ENCODE measurements at places on chromosomes 7 and 10. TPM values are rescaled to one million over a fixed set of nuclear protein-coding genes. Genes with fewer than 3 reads are reported as not detected.

GRCh38 chr10:78640796-78641636 is 427.8 kb upstream of the ZMIZ1 start:
- H3K4me1 ChIP-seq, result no peaks in the 10 kb centered on the region
- no peak overlapping the region for H3K27ac ChIP-seq
- H3K27me3 ChIP-seq, result no peaks in the 10 kb centered on the region
- H3K4me3 ChIP-seq, result no peak overlapping the region

DNA sequence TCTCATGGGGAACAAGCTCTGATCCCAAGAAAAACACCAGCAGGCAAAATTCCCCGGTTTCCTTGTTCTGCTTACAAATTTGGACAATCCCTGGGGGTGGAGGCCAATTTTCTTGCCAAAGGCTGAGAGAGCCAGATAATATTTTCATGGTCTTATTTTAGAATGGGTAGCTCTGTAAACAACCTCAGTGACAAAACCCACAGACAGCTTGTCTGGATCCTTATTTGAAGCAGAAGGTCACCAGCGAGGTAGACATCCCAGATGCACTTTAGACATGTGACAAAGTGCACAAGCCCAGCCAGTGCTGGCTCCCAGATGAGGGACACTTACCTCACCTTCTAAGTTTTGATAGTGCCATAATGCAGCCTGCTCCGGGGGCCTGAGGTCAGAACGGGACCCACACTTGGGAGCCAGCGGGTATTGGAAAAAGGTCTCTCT is 102.6 kb upstream of the DDC start:
- H3K4me3 ChIP-seq, result no peak overlapping the region
- DNase-seq, result peak; percentile 73
- H3K36me3 ChIP-seq, result no peaks in the 10 kb centered on the region

DNA sequence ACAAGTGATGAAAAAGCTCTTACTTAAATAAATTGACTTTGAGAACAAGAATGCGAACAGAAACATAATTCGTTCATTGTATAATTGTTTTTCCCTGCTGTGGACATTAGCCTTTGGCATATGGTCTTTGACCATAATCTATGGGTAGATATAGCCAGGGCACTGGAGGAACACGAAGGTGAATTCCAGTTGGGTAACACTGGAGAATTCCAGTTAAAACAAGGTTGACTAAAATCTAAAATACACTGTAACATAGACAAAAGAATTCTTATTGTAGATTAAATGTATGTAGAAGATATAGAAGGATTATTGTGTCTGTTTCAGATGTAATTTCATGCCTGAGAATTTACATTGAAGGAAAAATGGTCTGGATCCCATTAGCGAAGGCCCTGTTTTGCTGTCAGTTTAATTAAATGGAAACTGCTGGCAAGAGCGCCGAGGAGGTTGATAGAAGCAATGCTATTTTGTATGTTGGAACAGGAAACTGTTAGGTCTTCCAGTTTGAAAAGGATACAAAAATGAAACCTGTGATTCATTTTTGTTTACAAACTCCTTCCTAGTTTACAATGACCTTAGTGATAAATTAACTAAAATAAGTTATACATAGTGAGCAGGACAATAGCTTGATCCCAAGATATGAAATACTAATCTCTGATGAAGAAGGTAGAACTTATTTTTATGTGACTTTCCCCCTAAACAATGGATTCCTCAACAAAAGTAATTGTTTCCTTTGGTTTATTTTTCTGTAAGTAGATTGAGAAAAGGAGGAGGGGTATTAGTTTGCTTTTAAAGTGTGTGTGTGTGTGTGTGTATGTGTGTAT is 68.9 kb downstream of the ARID5B start:
- peak overlapping the region; percentile 52 for H3K27ac ChIP-seq
- DNase-seq, result no peak
- no peaks in the 10 kb centered on the region for H3K27me3 ChIP-seq
- no peak overlapping the region for H3K4me3 ChIP-seq
- H3K4me1 ChIP-seq, result peaks cover 18% of the 10 kb centered on the region

- no peak for DNase-seq
- H3K27ac ChIP-seq, result no peak overlapping the region
- H3K36me3 ChIP-seq, result no peaks in the 10 kb centered on the region
- H3K27me3 ChIP-seq, result no peaks in the 10 kb centered on the region
- no peak overlapping the region for H3K4me3 ChIP-seq
- H3K4me1 ChIP-seq, result no peaks in the 10 kb centered on the region
Observed at GRCh38 chr10:125562737-125563136, 120.2 kb downstream of the TEX36 start.

DNA sequence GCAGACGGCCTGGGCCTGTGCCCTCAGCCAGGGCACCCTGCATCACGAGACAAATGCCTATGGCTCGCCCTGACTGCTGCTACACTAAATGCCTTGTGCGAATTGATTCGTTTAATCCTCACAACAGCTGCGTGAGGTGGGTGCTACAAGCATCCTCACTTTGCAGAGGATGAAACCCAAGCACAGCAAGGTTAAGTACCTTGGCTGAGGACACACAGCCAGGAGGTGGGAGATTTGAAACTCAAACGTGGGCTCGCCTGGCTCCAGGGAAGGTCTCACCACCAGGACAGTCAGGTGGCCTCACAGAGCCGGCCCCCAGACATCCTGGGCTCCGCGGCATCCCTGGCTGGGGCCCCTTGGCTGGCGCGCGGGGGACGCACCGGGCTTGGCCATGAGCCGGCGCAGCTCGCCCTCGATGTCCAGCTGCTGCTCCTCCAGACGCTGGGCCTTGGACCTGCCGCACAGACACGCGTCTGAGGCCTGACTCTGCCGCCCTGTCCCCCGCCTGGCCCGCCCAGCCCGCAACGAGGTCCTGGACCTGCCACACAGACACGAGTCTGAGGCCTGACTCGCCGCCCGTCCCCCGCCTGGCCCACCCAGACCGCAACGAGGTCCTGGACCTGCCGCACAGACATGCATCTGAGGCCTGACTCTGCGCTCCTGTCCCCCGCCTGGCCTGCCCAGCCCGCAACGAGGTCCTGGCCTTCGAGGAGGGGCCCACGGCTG is 22.0 kb downstream of the MICALL2 start:
- H3K27ac ChIP-seq, result no peak overlapping the region
- H3K4me1 ChIP-seq, result no peaks in the 10 kb centered on the region
- no peak overlapping the region for H3K4me3 ChIP-seq
- H3K36me3 ChIP-seq, result no peaks in the 10 kb centered on the region

DNA sequence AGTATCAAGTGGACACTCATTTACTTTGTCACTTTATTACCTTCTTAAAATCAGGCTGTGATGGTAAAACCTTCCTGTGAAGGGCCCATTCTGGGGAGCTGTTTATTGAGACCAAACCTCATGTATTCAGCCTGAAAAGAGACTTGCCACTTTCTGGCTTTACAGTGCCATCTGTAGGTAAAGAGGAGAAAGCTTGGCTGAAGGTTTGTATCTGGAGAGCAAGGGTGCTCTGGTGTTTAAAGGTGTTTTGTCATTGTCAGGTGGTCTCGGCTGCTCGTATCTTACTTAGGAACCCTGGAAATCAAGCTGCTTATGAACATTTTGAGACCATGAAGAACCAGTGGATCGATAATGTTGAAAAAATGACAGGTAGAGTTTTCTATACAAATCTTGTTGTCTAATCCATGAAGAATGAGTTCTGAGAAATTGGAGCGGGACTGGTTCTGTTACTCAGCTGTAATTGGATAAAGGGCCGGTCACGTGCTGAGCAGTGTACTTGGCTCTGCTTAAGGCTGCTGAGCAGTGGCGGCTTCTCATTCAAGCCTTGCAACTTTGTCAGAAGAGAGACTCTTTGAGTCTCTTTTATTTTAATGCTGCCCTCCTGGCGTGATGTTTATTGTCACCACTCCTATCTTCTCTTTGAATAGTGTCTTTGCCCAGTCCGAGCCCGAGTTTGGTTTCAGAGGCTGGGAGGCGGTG is 46.9 kb downstream of the AP3M1 start:
- no peak overlapping the region for H3K27ac ChIP-seq
- no peak overlapping the region for H3K4me3 ChIP-seq
- no peaks in the 10 kb centered on the region for H3K27me3 ChIP-seq
- no peaks in the 10 kb centered on the region for H3K4me1 ChIP-seq
- DNase-seq, result no peak

DNA sequence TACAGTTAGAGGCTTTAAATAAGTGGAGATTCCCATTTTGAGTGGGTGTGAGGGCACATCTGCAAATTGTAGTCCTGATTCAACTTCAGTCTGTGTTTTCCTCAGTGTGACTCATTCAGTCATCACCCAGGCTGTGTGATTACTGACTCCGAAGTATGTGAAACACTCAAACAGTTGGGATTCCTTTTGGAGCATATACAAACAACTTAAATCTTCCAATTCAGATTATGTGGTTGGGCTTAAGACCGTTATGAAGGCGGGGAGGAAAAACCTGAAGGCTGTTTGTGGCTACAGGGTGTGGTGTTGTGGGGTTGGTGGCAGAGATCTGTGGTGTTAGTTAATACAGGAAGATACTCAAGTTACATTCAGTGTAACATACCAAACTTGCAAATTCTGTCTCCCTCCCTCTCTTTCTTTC is 259.7 kb upstream of the FERD3L start:
- H3K4me1 ChIP-seq, result no peaks in the 10 kb centered on the region
- DNase-seq, result no peak
- H3K36me3 ChIP-seq, result no peaks in the 10 kb centered on the region
- no peaks in the 10 kb centered on the region for H3K27me3 ChIP-seq
- H3K27ac ChIP-seq, result no peak overlapping the region

DNA sequence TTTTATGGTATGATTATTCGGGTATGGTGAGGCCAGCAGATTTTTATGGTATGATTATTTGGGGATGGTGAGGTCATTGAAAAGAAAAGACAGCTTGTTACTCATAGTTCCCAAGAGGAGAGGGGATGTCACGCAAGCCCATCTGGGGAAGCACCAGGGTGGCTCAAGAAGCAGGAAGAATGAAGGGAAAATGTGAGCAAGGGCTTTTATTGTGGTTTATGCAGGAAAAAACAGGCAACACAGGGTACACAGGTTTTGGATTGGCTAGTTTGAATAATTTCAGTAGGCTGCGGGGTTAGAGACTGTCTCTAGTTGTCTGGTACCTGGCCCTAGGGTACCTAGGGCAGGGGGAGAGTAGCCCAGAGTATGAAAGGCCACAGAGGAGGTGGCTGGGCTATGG is 26.8 kb upstream of the DGKI start:
- H3K27me3 ChIP-seq, result no peaks in the 10 kb centered on the region
- peaks cover 19% of the 10 kb centered on the region for H3K4me1 ChIP-seq
- no peak for DNase-seq
- H3K27ac ChIP-seq, result peak overlapping the region; percentile 15

- no peaks in the 10 kb centered on the region for H3K27me3 ChIP-seq
- H3K27ac ChIP-seq, result no peak overlapping the region
- no peaks in the 10 kb centered on the region for H3K36me3 ChIP-seq
- DNase-seq, result peak; percentile 55
Observed at GRCh38 chr7:143322760-143323633, 7.1 kb downstream of the CLCN1 start.

GRCh38 chr10:113450046-113450804 is 102.6 kb upstream of the HABP2 start:
- no peak for DNase-seq
- no peaks in the 10 kb centered on the region for H3K36me3 ChIP-seq
- no peak overlapping the region for H3K27ac ChIP-seq
- H3K4me1 ChIP-seq, result peaks cover 7% of the 10 kb centered on the region
- H3K4me3 ChIP-seq, result no peak overlapping the region

The OPN4 gene
- 0.29 TPM for polyA plus RNA-seq

GRCh38 chr7:125857606-125858005 is 928.0 kb upstream of the POT1 start:
- no peak for DNase-seq
- H3K4me1 ChIP-seq, result no peaks in the 10 kb centered on the region
- no peak overlapping the region for H3K4me3 ChIP-seq

DNA sequence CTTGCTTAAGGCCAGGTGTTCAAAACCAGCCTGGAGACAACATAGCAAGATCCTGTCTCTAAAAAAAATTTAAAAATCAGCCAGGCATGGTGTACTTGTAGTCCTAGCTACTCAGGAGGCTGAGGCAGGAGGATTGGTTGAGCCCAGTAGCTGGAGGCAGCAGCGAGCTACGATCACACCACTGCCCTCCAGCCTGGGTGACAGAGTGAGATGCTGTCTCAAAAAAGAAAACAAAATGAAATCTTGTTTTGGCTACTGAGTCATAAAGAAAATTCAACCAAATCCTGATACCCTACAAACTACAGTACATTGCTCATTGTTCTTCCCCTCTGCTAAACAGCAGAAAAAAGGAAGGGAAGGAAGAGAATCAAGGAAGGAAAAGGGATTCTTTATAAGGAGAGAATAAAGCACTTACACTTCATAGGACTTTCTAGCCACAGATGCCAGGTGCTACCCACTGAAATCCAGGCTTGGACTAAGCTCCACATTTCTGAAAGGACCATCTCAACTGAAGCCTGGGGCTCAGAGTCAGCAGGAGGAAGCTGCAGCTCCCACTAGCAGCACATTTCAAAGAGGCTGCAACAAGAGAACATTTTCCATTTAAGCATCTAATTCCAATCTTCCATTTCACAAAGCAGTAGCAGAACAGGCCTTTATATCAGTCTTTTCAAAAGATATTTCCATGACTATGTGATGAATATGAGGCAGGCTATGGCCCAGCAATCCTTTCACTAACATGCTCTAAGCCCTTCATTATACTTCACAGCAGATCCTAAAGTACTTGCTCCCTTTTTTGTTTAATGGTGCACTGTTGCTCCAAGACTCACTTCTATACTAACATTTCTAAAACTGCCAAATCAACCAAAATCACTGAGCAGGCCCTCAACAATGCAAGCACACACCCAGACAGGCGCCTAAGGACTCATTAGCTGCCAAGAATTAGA is 13.5 kb downstream of the TNPO3 start:
- H3K4me3 ChIP-seq, result no peak overlapping the region
- peaks cover 48% of the 10 kb centered on the region for H3K36me3 ChIP-seq
- no peak overlapping the region for H3K27ac ChIP-seq
- no peaks in the 10 kb centered on the region for H3K27me3 ChIP-seq

- peaks cover 9% of the 10 kb centered on the region for H3K4me1 ChIP-seq
- no peak overlapping the region for H3K4me3 ChIP-seq
- H3K36me3 ChIP-seq, result no peaks in the 10 kb centered on the region
- H3K27me3 ChIP-seq, result no peaks in the 10 kb centered on the region
Observed at GRCh38 chr10:93236393-93237040, 162.8 kb downstream of the CYP26A1 start.

DNA sequence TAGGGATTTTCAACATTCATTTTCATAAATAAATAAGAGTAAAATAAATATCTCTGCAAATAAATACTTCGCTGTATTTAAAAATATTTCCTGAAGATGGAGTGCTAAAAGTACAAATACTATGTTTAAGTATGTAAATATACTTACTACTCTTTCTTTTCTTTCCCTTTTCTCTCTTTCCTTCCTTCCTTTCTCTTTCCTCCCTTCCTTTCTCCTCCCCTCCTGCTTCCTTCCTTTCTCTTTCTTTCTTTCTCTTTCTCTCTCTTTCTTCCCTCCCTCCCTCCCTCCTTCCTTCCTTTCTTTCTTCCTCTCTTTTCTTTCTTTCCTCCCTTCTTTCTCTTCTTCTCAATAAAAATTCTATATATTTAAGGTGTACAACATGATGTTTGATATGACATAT is 496.1 kb downstream of the CCSER2 start:
- no peaks in the 10 kb centered on the region for H3K27me3 ChIP-seq
- H3K4me3 ChIP-seq, result no peak overlapping the region
- H3K27ac ChIP-seq, result no peak overlapping the region
- no peak for DNase-seq
- no peaks in the 10 kb centered on the region for H3K36me3 ChIP-seq
- H3K4me1 ChIP-seq, result no peaks in the 10 kb centered on the region

GRCh38 chr7:105989686-105990085 is 26.6 kb downstream of the CDHR3 start:
- no peaks in the 10 kb centered on the region for H3K36me3 ChIP-seq
- DNase-seq, result no peak
- no peak overlapping the region for H3K27ac ChIP-seq
- H3K4me1 ChIP-seq, result no peaks in the 10 kb centered on the region
- no peaks in the 10 kb centered on the region for H3K27me3 ChIP-seq

GRCh38 chr7:134276951-134277350 is 39.8 kb downstream of the SLC35B4 start:
- H3K4me1 ChIP-seq, result no peaks in the 10 kb centered on the region
- no peaks in the 10 kb centered on the region for H3K36me3 ChIP-seq
- H3K27me3 ChIP-seq, result peaks cover 7% of the 10 kb centered on the region

Data from heart right ventricle (tissue), 16 donors.